RPMI7951 (cell line): ENCODE measurements at places on chromosomes 5 and 9. TPM values are rescaled to one million over a fixed set of nuclear protein-coding genes. Genes with fewer than 3 reads are reported as not detected.

The SLC36A3 gene
- total RNA-seq = not detected in 2 replicates

GRCh38 chr5:96317945-96318344 lies 115.1 kb downstream of the PCSK1 start:
- DNase-seq = no peak

- DNase-seq = no peak
Measured at GRCh38 chr9:84379740-84380139, 39.2 kb upstream of the SLC28A3 start.

GRCh38 chr9:8734760-8735159 lies 935.2 kb upstream of the DMAC1 start:
- DNase-seq = no peak

The LCN6 gene
- total RNA-seq = not detected in 2 replicates

The SLC6A18 gene
- not detected in 2 replicates for total RNA-seq

The PCDHB16 gene
- total RNA-seq = 2.0 and 2.1 TPM in 2 replicates

DNA sequence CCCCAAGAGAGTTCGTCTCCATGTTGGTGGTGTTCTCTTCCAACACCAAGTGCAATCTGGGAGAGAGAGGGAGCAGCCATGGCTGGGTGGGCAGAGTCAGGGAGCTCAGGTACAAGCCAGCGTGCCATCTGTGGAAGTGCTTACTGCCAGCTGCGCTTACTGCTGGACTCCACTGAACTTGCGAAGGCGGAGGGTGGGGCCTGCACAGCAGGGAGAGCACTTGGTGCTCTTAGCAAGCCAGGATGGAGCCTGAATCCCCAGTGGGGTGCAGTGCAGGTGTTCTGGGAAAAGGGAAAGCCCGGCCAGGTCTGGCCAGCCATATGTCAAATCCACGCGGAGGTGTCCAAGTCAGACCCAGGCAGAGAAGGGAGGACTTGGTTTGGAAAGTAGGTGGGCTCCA lies 142.0 kb downstream of the FANCC start:
- no peak for DNase-seq

- DNase-seq = no peak
Measured at GRCh38 chr5:5589857-5590256, 167.4 kb downstream of the ICE1 start.

GRCh38 chr5:86929123-86929766 lies 311.5 kb downstream of the COX7C start:
- DNase-seq = no peak

DNA sequence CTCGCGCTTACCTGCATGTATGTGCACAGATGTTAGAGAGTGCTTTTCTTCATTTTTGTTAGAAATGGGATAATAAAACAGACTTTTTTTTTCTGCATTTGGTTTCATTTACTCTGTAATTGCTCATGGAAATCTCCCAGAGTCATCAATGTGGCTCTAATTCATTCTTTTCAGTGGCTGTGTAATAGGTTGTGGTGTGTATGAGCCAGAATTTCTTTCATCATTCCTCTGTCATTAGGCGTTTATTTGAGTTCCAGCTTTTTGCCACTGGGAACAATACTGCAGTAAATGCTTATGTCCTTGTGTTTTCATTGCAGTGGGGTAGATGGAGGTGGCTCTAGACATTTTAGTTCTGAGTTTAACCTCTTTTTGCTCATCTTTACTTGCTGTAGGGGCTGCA lies 118.9 kb downstream of the NXNL2 start:
- DNase-seq = peak; percentile 39

The SGCD gene
- 5.7 and 6.7 TPM in 2 replicates for total RNA-seq

DNA sequence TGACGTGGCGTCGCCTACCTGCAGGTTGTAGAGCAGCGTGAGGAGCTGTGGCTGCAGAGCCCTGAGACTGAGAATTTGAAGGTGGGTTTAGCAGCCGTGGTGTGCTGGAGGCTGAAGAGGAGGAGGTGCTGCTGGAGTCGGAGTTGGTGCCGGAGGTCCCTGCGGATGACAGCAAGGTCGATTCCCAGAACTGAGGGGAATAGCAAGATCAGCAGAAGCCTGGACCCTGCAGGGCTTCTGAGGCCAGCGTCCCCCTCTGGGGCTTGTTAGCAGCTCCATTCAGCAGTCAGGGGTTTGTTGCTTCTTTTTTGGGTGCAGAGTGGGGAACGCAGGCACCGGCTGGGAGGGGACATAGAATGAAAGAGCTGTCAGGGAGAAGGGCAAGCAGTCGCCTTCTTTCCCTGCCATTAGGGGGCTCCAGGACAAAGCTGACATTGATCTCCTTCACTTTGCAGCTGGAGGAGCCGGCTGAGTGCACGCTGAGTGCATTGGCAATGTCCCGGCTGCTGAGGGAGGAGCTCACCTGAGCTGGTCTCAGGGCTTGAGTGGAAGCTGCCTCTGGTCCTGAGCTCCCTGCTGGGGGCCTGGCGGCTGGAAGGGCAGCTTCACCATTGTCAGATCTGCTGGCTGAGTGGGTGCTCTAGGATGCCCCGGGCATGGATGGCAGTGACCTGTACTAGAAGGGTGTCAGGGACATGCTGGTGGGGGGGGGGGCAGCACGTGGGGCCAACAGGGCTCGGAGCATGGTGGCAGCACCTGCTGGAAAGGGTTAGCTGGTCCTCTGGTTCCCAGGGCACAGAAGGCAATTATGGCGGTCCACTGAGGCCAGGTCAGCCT lies 20.8 kb downstream of the OBP2B start:
- peak; percentile 3 for DNase-seq

DNA sequence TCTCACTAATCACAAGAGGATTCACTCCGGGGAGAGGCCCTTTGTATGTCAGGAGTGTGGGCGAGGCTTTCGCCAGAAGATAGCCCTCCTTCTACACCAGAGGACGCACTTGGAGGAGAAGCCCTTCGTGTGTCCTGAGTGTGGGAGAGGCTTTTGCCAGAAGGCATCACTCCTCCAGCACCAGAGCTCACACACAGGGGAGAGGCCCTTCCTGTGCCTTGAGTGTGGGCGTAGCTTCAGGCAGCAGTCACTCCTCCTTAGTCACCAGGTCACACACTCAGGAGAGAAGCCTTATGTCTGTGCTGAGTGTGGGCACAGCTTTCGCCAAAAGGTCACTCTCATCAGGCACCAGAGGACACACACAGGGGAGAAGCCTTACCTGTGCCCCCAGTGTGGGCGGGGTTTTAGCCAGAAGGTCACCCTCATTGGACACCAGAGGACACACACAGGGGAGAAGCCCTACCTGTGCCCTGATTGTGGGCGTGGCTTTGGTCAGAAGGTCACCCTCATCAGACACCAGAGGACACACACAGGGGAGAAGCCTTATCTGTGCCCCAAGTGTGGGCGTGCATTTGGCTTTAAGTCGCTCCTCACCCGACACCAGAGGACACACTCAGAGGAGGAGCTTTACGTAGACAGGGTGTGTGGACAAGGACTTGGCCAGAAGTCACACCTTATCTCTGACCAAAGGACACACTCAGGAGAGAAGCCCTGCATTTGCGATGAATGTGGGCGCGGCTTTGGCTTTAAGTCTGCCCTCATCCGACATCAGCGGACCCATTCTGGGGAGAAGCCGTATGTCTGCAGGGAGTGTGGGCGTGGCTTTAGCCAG lies 27.8 kb downstream of the NUTM2F start:
- no peak for DNase-seq

The PKN3 gene
- 6.1 and 6.6 TPM in 2 replicates for total RNA-seq

DNA sequence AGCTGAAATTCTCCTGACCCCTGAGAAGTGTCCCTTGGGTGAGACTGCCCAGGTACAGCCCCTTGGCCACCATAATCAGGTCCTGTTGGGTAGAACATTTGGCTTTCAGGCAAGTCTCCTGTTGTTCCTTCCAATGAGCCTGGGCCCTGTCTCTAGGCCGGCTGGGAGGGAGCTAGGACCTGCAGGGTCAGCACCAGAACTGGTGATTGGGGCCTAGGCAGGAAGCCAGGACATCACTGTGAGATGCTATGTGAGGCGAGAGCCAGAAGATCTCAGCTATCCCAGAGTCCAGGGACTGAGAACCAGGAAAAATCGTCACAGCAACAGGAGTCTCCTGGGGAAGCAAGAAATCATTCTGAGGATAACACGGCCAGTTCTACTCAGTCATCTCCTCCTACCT lies 51.5 kb downstream of the PCDH1 start:
- no peak for DNase-seq
